ENCODE measurements at places on chromosomes 6 and 20.

DNA sequence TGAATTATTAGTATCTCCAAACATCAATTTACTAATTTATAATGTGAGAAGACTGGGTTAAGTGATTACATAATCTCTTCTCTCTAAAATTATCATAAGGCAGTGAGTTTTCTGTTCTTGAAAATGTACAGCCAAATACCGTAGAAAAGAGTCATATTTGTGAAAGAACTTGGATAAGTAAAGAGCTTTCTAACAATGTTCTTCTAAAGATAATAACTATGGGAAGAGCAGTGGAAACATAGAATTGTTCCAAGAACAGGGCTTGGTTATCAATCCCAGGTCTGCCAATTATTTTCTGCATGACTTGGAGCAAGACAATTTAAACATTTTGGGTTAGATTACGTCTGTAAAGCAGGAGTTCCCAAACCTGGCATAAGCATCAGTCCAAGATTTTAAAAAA lies 198.1 kb upstream of the SGK1 start:
- no peak for DNase-seq

- no peak for DNase-seq
These were observed 792 bp upstream of the MICA start for GRCh38 chr6:31402324-31403282.

DNA sequence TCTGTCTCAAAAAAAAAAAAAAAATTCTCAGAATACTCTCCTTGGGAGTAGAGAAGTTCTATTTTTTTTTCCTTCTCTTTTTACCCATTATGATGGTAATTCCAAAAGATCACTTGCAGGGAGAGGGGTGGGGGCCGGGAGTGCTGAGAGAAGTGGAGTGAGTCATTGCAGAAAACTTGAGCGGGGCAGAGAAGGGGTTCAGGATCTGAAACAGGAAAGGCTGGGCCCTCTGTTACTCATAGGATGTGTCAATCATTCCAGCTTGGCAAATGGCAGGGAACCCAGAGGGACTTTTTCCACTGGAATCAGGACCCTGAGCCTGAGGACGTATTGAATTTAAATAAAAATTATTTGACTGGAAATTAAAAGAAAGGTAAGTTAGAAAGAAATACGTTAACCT lies 111.4 kb upstream of the ARMC2 start:
- no peak for DNase-seq

GRCh38 chr20:32888636-32889035 lies 29.9 kb downstream of the EFCAB8 start:
- no peak for DNase-seq

DNA sequence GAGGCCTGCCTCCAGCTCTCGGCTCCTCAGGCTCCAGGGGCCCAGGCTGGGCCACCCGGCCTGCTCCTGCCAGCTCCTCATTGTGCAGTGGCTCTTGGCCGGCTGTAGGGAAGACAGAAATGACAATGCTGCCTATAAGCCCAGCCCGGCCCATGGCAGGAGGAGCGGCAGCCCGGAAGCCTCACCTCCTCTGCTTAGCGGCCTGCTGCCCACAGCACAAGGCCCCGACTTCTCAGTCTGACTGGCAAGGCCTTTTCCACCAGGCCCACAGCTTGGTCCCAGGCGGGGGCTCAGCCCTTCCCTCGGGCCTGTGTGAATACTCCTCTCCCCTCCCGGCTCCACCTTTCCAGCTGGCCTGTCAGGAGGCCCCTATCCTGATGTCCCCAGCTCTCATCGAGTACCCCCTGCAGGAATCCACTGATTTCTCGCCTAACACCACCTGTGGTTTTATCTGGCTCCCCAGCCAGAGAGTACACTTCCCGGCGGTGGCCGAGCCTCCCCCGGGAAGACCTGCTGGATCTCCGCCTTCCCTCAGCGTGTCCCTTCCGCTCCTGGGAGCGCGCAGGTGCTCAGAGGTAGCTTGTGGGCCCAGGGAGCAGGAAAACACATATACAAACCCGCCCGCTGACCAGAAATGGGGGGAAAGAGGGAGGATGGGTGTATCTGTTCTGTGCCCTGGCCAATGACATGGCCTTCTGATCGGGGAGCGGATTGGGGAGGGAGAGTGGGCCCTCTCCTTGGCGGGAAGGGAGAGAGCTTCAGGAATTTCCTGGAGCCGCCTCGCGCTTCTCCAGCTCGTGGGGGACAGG lies 963 bp downstream of the DDRGK1 start:
- peak; percentile 42 for DNase-seq

DNA sequence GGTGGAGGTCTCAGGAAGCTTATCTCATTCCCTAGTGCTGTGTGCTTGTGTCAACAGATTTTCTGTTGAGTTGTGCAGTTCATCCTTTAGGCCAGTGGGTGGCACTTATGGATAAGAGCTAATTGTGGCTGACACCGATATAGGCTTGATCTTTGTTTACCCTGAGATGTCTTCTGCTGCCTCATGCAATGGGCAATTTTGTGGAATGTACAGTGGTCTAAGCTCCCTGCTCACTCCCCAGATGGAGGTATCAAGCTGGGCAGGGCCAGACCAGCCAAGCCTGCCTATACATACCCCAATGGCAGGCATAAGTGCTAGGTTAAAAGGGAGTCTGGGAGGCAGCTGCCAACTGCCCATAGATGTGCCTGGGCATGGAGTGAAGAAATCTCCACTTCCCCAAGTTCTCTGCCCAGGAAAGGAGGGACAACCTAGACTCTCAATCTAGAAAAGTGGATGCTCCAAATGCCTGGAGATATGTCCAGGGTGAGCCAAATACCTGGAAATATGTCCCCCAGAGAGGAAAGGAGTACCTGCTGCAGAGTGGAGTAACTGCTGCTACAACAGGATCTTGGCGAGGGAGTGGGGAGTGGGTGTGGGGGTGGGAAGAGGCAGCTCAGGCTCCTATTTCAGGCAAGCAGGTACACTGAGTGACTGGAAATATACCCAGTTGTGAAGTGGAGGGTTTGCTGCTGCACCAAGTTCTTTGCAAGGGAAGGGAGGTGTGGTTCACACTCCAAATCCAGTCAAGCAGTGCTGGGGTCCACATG lies 53.2 kb upstream of the ARG1 start:
- peak; percentile 23 for DNase-seq

- DNase-seq = no peak
These were observed 55.4 kb downstream of the PREX1 start for GRCh38 chr20:48772183-48772976.

DNA sequence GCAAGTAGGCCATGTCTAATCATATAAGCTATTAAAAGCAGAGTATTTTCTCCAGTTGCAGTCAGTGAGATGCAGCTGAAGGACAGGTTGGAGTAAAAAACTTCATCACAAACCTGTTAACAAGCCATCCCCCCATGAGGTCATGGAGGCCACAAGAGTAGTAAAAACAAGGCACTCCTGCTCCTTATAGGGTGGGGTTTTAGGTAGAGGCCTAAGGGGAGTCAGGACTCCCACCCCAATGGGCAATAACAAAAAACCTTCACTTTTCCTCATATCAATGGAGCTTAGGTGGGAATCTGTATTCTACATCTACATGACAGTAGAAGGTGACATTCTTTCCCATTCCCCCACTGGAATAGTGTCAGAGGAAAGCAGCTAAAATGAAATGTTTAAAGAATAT lies 428.1 kb upstream of the KHDRBS2 start:
- DNase-seq = no peak

- DNase-seq = no peak
These were observed at the start of gene COL11A2 for GRCh38 chr6:33192105-33192646. COL11A2 (minus strand) TSS chr6:33192467; CDS start chr6:33192240, 227 bp downstream.

- no peak for DNase-seq
These were observed 7.3 kb downstream of the ABT1 start for GRCh38 chr6:26604026-26604425.

DNA sequence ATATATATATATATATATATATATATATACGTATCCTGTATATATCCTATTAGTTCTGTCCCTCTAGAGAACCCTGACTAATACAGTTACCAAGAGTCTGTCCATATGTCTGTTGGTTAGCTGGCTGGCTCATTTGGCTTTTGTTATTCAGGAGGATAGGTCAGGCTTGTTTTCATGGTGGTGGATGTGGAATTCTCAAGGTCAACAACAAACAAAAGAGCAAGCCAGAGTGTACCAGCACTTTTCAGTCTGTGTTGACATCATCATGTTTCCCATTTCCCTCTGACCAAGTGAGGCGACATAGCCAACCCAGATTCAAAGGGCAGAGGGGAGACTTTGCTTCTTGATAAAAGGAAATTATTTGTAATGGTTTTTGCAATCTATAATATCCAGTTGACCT lies 88.5 kb upstream of the PTCHD4 start:
- DNase-seq = no peak

DNA sequence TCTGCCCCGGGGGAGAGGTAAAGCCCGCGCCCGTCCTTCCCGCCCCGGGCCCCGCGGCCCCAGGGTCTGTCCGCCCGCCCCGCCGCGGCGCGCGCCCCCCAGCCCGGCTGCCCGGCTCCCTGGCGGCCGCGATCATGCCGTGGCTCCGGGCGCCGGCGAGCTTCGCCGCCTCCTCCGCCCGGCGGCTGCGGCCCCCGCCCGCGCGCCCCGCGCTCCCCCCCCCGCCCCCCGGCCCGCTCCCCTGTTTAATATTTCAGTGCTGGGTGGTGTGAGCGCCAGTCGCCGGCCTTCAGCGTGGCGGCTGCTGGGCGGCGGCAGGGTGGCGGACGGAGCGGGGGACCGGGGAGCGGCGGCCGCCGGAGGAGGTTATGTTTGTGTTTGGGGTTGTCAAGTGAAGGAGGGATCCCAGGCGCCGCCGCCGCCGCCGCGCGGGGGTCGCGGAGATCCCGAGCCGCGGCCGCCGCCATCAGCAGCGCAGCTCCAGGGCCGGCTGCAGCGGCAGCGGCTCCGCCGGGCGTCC lies at the start of gene HIVEP1:
TSS of gene HIVEP1 (plus strand) at position 275 of the 520 bp plus-strand sequence. CDS start 3,317 bp downstream, outside the sequence.
- DNase-seq = no peak

GRCh38 chr6:71608646-71609045 lies 277.7 kb upstream of the RIMS1 start:
- no peak for DNase-seq

- no peak for DNase-seq
These were observed 73.6 kb downstream of the REV3L start for GRCh38 chr6:111409430-111409829.

DNA sequence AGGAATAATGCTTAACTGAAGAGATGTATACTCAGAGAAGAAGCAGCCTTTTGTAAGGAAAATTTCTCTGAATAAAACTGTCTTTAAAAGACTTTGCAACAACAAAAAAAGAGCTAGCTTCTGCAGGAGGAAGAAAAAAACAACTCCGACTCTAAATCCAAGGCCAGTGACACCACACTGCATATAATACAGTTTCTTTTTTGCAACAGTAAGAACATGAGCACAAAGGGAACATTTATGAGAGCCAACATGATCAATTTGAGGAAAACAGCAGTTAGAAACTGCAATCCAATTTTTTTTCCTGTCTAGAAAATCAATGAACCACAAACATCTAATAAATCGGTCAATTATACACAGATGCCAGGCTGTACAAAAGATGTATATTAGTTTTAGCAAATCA lies 42.9 kb upstream of the UST start:
- no peak for DNase-seq

GRCh38 chr20:49603209-49603627 lies 35.3 kb upstream of the PTGIS start:
- no peak for DNase-seq

GRCh38 chr20:62792182-62792939 lies 3.9 kb upstream of the MRGBP start:
- DNase-seq = no peak

- DNase-seq = peak; percentile 72
These were observed 1076.4 kb downstream of the HACE1 start for GRCh38 chr6:103783329-103783728.

DNA sequence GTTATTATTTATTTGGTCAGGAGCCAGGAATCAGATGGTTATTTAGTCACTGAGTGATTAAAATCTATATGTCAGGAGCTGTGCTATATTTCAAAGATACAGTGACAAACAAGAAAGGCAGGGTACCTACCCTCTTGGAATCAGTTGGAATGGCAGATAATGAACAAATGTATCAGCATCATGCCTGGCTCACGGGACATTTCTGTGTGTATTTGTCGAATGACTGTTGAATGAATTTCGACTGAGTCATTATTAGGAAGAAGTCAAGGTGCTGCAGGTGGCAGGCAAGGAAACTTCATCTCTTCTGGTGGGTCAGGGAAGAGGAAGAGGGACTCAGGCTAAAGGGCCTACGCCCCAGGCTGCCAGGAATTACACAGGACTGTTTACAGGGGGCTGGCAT lies 13.6 kb downstream of the PKIG start:
- no peak for DNase-seq

- no peak for DNase-seq
These were observed 145.4 kb upstream of the BMP2 start for GRCh38 chr20:6622041-6622440.

- no peak for DNase-seq
These were observed 49.9 kb downstream of the BMP5 start for GRCh38 chr6:55825402-55826051.

DNA sequence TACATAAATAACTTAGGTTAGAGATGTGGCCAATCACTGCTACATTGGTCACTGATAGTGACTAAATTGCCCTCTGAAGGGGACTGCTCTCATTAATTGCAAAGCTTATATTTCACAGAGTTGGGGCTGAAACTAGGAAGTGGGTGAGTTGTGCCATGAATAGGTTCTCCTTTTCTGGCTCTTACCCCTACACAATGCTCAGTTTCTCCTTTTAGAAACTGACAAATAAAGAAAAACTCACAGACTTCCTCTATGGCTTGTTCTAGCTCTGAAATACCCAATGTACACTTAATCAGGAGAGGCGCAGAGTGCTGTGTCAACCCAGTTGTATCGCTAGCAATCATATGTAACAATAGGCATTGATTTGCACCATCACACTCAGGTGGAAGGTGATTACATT lies 41.2 kb upstream of the PROKR2 start:
- DNase-seq = no peak

- DNase-seq = no peak
These were observed 18.6 kb upstream of the TREM2 start for GRCh38 chr6:41181566-41181965.

DNA sequence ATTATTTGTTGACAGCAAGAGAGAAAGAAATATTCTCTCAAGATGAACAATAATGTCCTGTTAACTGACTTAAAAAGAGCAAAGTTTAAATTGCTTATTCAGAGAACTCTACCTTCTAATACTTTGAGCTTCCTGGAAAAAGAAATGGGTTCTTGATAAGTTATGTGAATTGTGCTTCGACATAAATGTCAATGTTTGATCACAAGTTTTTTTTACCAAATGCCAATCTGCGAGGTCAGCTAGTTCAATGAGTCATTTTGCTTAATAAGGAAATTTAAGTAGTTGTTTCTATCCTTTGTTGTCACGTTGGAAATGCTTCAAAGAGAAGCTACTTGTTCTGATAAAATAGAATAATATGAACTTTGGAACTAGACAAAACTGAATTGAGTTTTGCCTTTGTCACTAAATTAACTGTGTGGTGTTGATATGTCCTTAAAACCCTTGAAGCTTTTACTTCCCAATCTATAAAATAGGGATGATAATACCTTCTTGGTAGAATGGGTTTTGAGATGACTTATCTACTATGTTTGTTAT lies 642.1 kb upstream of the FLRT3 start:
- DNase-seq = no peak

DNA sequence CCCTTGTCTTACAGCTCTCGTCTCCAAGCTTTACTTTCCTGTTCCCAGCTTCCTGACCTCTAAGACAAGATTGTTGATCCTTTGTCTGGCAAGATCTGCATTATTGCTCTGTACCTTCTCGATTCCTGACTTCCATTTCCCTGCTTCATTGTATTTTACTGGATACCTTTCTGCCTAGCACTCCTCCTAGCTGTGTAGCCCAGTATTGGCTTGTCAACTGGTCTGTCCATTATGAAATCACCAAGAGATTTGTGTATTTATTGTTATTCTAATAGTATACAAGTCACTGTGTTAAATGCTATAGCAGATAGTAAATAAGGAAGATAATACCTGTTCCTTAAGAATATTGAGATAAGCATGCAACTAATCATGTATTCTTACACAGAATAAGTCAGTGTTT lies 305.4 kb downstream of the CDKAL1 start:
- no peak for DNase-seq
